ENCODE measurements at places on chromosomes 12 and 14. TPM values are rescaled to one million over a fixed set of nuclear protein-coding genes. Genes with fewer than 3 reads are reported as not detected.

Gene RTL1
- 0.15 TPM for total RNA-seq

Gene IFNG-AS1
- total RNA-seq: not detected

Gene GPR135
- 3.1 TPM for total RNA-seq

Gene HSPA2
- total RNA-seq: 9.2 TPM

Gene AVPR1A
- total RNA-seq: 0.04 TPM

Gene IGFBP6
- 2.6 TPM for total RNA-seq

Gene SOX5
- total RNA-seq: 79.5 TPM

Gene CLBA1
- 8.5 TPM for total RNA-seq
